ENCODE measurements at places on chromosomes 2 and 18. TPM values are rescaled to one million over a fixed set of nuclear protein-coding genes. Genes with fewer than 3 reads are reported as not detected.

- no peaks in the 10 kb centered on the region for H3K27me3 ChIP-seq
- H3K36me3 ChIP-seq = peaks cover 1% of the 10 kb centered on the region
- H3K4me3 ChIP-seq = no peak overlapping the region
- DNase-seq = no peak
Measured at GRCh38 chr18:3236470-3236869, 11.1 kb upstream of the MYL12A start.

DNA sequence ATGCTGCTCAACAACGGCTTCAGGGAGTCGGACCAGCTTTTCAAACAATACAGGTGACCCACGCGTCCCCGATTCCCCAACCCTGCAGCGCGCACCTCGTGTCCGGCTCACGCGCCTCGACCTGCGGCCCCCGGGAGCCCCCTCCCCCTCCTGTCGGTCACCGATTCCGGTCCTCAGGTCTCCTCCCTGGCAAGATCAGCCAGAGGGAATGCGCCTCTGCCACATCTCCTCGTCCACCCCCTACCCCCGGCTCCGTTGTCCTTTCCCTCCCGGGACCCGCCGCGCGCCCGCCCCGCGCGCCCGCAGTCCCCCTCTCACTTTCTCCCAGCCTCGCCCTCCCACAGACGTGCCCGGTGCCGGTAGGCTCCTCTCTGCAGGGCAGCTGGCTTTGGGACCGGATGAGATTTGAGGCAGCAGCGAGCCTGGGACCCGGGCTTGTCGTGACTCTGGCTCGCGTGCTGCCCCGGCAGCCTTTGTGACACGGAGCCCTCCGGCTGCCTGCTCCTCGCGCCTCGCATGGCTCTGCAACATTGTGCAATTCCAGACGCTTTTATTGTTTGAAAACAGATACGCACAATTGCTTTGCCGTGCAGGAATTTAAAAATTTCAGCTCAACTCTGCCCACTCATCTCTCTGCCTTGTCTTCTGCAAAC lies 558 bp downstream of the TTC39C start:
- peaks cover 72% of the 10 kb centered on the region for H3K4me1 ChIP-seq
- no peaks in the 10 kb centered on the region for H3K36me3 ChIP-seq
- H3K4me3 ChIP-seq = peak overlapping the region; percentile 77
- no peaks in the 10 kb centered on the region for H3K27me3 ChIP-seq
- DNase-seq = peak; percentile 59
- peak overlapping the region; percentile 80 for H3K27ac ChIP-seq

GRCh38 chr2:202221873-202222272 lies 16.5 kb downstream of the SUMO1 start:
- DNase-seq = no peak
- no peak overlapping the region for H3K27ac ChIP-seq
- no peaks in the 10 kb centered on the region for H3K27me3 ChIP-seq
- H3K4me1 ChIP-seq = no peaks in the 10 kb centered on the region

DNA sequence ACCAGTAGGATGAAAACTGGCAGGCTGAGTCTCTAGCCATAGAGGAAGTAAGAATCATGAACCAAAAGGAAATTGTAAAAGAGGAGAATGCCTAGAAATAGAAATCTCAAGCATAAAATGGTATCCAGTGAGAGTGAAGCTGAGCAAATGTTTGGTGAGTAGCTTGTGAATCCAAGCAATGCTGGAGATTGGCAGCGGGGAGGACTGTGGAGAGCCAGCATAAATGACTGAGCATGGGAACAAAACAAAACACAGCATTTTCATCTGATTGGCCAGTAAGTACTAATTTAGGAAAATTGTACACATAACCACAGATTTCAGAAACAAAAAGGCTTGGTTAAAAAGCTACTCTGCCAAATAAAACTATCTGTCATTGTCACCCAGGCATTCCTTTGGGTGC lies 390.0 kb downstream of the STK39 start:
- DNase-seq = no peak
- no peaks in the 10 kb centered on the region for H3K4me1 ChIP-seq

DNA sequence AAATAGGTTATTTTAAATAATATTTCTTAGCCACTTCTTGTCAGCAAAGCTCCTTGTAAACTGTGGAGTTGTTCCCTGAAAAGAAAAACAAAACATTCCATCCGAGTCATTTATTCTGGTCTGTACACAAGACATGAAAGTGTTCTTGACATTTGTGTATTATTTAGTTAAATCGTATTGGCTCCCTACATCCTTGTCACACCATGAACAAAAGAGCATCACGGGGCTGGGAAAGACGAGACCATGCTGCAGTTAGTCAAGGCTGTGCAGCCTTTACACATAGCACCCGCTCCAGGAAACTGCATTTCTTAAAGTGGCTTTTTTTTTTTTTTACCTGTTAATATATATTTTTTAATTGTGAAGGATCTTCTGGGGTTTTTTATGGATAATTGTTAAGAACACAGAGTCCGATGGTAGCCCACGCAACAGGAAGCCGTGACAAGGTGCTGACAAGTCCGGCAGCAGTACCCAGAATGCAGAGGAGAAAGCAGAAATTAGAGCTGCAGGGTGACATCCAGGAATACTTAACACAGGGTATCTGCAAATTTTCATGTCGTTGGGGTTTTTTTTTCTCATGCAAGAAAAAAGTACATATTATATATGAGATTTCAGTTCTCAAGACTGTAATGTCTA lies 588.4 kb downstream of the ARHGAP15 start:
- H3K36me3 ChIP-seq = peaks cover 53% of the 10 kb centered on the region
- no peak overlapping the region for H3K4me3 ChIP-seq
- no peaks in the 10 kb centered on the region for H3K27me3 ChIP-seq
- no peaks in the 10 kb centered on the region for H3K4me1 ChIP-seq

The BCS1L gene
- total RNA-seq = 56.1 TPM

GRCh38 chr2:877747-878146 lies 72.9 kb upstream of the SNTG2 start:
- H3K4me1 ChIP-seq = no peaks in the 10 kb centered on the region
- peaks cover 2% of the 10 kb centered on the region for H3K27me3 ChIP-seq
- no peaks in the 10 kb centered on the region for H3K36me3 ChIP-seq

The PRSS56 gene
- not detected for total RNA-seq
